ENCODE measurements at places on chromosomes 5 and 9.
A peak's percentile ranks its signal among the peaks of the same experiment; 100 is the strongest.

- DNase-seq = no peak
Observed at GRCh38 chr9:78064075-78064474, 32.5 kb upstream of the GNAQ start.

GRCh38 chr5:154243736-154244135, 53.2 kb downstream of the GALNT10 start:
- DNase-seq = peak; percentile 69

DNA sequence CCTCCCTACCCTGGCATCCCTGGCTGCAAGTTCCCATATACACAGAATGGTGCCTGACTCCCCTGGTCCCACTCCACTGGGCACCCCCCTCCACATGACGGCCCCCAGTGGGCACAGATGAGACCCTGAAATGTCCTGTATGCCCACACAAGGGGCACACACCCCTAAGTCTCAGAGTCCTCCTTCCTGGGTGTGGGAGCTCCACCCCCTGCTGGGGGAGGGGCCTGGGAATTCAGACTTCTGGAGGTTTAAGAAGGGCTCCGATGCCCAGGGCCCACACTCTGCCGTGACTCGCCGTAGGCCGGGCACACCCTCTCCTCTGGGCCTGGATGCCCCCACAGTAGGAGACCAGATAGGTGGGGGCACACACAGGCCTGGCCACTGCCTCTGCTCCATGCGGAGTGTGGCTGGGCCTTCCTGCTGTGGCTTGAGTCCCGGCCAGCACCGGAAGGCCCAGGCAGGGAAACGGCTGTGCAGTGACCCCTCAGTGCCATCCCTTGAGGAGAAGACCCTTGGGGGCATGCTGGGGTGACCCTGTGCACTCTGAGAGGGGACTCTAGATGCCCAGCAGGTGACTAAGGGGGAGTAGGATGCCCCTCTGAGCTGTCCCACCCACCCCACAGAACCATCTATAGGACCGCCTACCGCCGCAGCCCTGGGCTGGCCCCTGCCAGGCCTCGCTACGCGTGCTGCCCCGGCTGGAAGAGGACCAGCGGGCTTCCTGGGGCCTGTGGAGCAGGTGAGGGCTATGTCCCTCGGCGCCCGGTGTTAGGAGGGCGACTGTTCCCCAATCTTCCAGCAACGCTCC, 6.5 kb downstream of the EGFL7 start:
- DNase-seq = no peak

DNA sequence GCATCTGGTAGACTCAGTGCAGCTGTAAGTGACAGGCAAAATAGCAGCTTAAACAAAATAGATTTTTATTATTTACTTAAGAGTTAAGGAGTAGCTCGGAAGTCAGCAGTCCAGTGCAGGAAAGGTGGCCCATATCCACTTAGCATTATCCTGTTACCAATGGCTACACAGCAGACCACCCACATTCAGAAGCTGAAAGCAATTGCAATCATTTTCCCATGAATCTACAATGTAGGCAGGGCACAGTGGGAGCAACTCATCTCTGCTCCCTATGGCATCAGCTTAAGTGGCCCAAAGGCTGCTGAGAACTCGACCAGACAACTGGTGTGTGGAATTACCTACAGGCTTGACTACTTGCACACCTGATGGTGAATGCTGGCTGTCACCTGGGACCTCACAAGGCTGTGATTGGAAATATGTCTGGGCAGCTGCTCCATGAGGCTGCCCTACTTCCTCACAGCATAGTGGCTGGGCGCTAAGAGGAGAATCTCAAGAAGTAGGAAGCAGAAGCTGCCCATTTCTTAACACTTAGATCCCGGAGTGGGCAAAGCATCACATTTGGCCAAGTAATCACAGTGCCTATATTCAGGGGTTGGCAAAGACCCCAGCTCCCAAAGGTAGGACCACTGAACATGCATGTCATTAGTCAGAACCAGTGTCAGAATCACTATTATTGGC, 56.4 kb downstream of the SNX18 start:
- DNase-seq = no peak

DNA sequence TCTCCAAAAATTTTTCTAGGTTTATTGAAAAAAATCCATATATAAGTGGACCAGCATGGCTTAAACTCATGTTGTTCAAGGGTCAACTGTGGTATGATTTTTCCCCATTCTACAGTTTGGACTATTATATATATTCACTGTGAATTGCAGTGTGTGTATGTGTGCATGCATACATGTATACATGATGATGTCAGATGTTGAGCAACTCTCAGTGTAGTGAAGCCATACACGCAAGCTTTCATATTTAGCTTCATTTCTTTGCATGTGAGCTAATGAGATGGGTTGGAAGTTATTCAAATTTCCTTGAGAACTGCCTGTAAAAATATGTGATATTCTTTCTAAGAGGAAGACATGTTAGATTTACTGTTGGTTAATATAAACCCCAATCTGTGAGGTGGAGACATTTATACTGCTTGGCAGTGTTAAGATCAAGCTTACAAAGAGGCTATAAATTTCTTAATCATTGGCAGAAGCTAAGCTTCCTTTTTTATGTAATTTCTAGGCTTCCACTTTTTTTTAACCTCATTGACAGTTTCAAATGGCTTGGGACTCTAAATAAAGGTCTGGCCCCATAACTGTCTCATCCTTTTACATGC, 134.8 kb downstream of the GABRG2 start:
- DNase-seq = no peak

DNA sequence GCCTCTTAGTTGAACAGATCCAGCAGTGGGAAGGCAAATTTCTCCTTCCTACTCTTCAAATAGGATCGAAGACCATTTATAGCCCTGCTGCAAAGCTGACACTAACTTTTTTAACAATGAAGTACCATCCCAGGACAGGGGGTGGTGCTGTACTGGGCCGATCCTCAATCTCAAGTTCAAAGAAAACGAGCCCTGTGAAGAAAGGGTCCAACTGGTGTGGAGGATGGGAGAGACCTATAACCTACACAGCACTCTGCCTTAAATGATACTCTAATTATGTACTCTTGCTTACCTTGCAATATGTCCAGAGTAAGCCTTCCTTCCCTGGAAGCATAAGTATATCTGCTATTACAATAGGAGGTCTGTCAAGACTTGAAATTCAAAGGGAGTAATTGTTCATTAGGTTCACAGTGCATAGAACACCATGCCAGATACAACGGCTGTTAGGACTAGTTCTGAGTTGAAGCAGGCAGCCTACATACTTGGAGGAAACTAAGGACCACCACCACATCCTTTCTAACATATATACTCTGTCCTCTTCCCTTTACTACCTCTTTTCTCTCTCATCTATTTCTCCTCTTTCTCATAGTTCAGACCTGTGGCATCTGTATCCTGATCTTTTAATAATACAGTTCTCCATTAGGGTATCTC, 6.2 kb downstream of the ETF1 start:
- DNase-seq = no peak

- no peak for DNase-seq
Observed at GRCh38 chr5:97508864-97509263, 325.8 kb upstream of the RIOK2 start.
